ENCODE measurements at places on chromosomes 16 and 17.
A peak's percentile ranks its signal among the peaks of the same experiment; 100 is the strongest.

GRCh38 chr17:16494059-16494458 is 2.1 kb upstream of the LRRC75A start:
- no peak for DNase-seq

GRCh38 chr16:49837688-49838410 is 18.1 kb downstream of the ZNF423 start:
- no peak for DNase-seq

DNA sequence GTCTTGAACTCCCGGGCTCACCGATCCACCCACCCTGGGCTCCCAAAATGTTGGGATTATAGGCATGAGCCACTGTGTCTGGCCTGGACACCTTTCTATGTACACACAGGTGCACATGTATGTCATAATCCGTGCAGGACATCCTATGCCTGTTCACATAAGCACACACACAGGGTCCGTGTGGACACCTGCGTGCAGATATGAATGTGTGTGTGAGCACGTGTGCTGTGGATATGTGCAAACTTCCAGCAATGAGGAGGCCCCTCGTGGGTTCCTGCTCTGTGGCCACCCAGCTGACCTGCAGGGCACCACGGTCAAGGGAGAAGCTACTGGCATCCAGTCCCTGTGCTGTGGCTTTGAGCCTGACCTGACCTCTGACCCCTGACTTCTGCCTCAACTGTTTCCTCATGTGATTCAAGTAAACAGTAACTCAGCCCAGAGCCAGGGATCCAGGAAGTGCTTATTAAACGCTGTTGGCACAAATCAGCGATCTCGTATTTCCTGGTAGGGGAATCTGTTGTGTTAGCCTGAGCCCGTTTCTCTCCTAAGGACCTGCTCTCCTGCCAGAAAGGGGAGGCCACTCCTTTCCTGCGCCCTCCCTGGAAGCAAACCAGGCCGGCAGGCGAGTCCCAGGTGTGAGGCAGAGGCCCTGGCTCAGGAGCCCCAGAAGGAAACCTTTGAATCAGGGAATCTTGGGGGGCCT is 6.5 kb downstream of the CPNE7 start:
- peak; percentile 93 for DNase-seq

GRCh38 chr16:73040735-73041402 is 7.1 kb downstream of the ZFHX3 start:
- no peak for DNase-seq

DNA sequence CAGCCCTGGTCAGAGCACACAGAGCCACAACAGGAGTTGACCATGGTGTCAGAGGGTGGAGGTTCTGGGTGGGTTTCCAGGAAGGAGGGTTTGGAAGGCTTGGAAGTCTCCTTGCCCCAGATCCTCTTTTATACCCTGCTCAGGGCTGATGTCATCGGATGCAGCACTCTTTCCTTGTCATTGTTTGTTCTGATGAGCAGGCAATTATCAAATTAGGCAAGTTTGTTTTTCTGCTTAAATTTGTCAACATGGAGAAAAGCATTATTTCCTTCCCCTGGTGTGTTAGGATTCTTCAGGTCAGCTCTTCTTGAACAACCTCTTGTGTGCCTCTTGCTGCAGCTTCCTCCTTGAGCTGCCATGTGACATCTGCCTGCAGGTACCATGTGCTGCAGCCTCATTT is at the start of gene KRTAP4-4:
Gene KRTAP4-4, minus strand, starts transcription at position 101 of the 400 bp plus-strand sequence. Its CDS starts 57 bp downstream, at position 44.
- no peak for DNase-seq

DNA sequence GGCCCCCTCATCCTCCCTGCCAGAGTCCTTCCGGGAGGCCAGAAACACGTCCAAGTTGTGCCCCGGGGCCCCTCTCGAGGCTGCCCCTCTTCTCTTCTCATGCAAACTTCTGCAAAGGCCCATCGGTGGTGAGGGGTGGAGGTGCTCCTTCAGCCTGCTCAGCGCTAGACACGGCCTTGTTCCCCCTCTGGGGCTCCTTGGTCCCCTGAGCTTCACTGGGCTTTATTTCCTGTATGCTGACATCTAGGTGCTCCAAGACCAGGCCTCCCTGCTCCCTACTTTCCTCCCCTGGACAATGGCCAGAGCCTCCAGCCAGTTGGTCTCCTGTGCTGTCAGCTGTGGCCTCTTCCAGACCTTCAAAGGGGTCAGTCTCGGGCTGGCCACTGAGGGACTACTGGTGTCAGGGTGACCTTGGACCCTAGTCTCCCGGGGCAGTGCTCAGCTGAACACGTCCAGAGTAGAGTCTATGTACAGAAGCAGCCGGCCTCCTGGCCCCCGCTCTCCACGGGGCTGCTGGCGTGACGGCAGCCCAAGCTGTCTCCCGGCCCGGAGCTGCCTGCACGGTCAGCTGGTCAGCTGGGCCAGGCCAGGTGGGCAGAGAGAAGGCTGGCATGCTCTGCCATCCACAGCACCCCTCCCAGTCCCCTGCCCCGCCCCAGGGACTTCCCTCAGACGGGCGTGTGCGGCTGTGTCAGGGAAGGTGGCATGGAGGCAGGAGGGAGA is 1.7 kb upstream of the PRR35 start:
- DNase-seq, result no peak

GRCh38 chr17:79573196-79573896 is 37.5 kb downstream of the RBFOX3 start:
- DNase-seq, result no peak

DNA sequence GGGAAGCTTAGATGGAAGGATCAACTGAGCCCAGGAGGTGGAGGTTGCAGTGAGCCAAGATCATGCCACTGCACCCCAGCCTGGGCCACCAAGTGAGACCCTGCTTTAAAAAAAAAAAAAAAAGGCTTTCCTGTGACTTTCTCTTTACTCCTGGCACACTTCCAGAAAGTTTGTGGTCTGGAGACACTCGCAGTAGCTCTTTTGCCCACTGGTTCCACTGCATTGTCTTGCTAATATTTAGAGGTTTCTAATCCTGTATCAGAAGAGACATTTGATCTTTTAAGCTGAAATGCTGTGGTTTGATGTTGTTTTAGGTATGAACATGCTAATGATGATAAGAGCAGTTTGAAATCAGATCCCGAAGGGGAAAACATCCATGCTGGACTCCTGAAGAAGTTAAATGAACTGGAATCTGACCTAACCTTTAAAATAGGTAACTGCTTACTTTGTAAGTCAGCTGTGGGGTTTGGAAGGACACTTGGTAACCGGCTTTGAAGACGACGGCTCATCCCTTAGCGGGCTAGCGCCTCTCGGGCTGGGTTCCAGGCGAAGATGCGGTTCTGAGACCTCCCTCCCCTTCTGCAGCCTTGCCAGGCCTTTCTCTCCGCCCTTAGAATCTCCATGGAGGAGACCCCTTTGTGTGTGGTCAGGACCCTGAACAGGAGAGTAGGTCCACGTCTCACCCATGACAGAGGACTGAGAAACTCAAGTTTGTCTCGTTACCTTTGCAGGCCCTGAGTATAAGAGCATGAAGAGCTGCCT is 23.1 kb downstream of the NTAN1 start:
- no peak for DNase-seq

DNA sequence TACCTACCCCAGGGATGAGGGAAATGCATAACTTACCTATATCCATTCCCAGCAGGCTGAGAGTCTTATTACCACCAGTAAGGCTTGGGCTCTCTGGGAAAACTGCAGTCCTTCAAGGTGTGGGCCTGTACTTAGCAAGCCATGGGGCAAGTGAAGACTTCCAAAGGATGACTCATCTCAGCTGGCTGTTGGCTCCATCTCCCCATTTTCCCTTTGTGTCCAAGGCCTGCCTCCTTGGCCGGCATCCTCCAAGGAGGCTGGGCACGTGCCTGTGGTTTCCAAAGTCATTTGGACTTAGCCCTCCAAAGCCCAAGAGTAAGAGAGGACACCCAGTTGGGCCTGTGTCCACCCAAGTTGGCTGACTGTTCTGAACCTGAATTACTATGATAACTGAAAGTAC is 89.8 kb downstream of the TMEM100 start:
- DNase-seq, result peak; percentile 49

DNA sequence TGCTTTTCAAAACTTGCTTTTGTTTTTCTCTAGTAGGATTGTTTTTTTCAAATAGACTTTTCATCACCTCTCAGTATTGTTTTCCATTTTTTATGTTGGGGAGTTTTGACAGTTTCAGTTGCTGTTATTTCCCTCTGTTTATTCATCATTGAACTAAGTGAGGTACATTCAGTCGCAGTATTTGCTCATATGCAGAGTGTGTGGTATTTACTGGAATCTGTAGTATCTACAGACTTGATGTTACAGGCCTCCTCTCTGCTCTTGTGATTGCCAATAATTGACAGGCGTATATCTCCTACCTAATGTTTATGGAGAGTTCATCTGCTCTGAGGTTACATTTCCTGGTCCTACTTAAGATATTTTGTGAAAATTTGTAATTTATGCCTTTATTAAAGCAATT is 49.6 kb downstream of the COX10 start:
- no peak for DNase-seq

DNA sequence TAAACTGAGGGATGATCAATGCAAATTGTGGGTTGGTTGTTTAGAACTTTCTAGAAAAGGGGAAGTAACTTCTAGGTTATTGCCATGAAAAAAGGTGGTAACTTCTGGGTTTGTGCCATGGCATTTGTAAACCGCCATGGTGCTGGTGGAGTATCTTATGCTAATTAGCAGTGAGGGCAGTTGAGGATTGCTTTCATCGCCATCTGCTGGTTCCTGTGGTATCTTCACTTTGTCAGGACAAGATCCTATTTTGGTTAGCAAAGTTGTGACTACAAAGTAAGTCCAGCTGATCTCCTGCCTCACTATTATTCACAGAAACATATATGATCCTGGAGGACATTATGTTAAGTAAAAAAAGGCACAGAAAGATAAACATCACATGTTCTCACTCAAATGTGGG is 1332.3 kb downstream of the CDH11 start:
- DNase-seq, result no peak

DNA sequence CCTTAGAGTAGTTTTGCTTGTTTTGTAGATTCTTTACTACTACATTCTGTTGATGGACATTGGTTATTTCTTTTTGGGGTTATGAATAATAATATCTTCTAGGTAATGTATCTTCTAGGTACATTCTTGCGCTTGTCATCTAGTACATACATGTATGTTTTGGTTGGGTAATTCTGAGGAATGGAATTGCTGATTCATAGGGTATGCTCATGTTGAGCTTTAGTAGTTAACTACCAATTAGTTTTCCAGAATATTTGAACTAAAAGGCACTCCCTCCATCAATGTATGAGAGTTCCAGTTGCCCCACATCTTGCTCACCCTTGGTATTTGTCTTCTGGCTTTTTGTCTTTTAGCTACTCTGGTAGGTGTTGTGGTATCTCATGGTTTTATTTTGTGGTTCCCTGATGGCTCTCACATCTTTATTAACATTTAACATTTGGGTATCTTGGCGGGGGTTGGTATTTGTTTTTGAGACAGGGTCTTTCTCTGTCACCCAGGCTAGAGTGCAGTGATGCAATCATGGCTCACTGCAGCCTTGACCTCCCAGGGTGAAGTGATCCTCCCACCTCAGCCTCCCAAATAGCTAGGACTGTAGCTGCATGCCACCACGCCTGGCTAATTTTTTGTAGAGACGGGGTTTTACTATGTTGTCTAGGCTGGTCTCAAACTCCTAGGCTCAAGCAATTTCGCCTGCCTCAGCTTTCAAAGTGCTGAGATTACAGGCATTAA is 47.1 kb downstream of the SLC6A4 start:
- DNase-seq, result no peak

- no peak for DNase-seq
These were observed 43.5 kb downstream of the ZNF652 start for GRCh38 chr17:49318435-49318965.

DNA sequence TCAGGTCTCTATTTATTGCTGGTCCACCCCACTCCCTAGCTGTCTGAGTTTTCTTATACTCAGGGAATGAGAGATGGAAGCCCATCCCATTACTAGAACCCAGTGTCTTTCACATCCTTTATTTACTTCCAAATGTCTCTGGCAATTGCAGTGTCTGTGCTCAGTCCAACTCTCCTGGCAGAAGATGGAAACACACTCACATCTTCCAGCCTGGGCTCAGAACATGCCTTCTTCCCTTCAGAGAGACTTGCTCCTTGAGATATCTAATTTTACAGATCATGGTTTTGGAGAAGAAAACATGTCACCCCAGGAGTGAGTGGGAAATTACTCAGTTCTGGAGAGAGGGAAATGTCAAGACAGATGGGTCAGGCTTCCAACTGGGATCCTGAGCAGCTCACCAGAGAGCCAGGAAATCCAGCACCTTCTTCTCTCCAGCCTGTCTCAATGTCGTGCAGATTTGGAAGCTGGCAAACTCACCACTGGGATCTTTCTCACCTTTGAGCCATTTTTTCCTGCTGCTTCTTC is 494.4 kb downstream of the HS3ST4 start:
- no peak for DNase-seq

- no peak for DNase-seq
These were observed 29.7 kb upstream of the WSB1 start for GRCh38 chr17:27264068-27264812.

- no peak for DNase-seq
These were observed 8.7 kb downstream of the ABI3 start for GRCh38 chr17:49218941-49219913.

All from fibroblast of gingiva (primary cell).